ENCODE measurements at places on chromosomes 4 and X.

GRCh38 chr4:16864199-16864598 is 34.2 kb downstream of the LDB2 start:
- DNase-seq, result no peak

DNA sequence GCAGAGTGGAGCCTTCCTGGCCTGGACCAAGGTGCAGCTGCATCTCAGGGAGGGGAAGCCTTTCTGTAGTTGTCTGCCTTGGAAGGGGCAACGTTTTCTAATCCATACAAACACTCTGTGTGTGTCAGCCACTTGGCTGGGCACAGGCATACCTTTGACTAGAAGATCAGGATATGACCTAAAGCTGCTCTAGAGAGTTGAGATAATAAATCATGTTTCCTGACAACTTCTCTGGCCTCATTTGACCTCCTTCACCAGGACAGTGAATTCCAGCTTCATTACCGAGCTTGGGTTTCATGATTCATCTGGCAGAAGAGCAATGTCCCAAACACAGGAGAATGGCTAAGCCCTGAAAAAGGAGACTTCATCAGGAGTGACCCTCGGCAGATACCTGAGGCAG is 89.6 kb upstream of the KIT start:
- no peak for DNase-seq

GRCh38 chr4:140854168-140854567 is 98.0 kb upstream of the TBC1D9 start:
- DNase-seq, result no peak

DNA sequence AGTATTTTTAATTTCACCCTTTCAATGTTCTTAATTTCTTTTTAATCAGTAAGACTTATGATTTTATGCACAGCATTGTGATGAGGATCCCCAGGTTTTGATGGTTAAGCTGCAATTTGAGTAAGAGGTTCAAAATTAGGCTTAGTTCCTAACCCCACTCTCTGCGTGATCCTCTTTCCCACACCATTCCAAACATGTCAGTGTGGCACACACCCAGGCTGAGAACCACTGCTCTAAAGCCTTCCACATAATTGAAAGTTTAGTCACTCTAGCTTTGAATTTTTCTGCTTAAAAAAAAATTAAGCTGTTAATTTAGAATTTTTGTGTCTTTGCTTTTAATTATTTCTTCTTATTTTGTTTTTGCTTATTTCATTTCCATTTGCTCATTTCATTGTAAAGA is 68.8 kb upstream of the SLC7A11 start:
- DNase-seq, result no peak

DNA sequence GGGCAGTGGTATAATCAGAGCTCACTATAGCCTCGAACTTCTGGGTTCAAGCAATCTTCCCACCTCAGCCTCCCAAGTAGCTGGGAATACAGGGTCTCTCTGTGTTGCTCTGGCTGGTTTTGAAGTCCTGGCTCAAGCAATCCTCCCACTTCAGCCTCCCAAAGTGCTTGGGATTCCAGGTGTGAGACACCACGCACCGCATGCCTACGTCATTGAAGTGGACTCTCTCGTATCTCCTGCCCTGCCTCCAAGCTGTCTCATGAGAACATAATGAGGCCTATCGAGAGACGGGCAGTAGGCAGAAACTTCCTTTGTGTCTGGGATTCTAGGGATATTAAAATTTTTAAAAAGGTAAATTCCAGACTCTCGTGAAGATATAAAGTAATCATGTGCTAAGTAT is 65.0 kb upstream of the NLGN4X start:
- no peak for DNase-seq

GRCh38 chr4:5884796-5885195 is 8.1 kb downstream of the CRMP1 start:
- DNase-seq, result no peak

DNA sequence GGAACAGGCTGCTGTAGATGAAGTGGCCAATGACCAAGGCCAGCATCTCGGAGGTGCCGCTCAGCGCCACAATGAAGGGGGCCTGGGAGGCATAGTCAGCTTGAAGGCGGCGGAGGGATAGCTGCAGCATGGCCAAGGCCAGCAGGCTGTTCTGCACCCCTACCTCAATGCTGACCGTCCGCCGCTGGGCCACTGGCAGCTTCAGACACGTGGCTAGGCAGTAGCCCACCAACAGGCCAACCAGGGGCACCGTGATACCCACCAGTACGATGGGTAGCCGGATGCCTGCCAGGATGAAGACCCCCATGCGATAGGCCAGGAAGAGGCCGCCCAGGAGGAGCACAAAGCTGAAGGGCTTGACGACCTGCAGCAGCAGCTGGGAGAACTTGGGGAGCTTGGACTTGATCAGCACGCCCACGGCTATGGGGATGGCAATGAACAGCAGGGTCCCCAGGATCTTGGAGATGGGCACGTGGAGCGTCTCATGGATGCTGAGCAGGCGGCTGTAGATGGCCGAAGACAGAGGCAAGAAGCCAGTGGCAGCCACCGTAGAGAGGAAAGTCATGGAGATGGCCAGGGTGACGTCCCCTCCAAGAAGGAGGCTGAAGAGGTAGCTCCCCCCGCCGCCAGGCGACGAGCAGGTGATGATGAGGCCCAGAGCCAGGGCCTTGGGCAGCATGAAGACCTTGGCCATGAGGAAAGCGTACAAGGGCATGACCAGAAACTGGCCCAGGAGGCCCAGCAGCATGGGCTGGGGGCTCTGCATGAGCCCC is 1.3 kb upstream of the UBL4A start:
- no peak for DNase-seq

DNA sequence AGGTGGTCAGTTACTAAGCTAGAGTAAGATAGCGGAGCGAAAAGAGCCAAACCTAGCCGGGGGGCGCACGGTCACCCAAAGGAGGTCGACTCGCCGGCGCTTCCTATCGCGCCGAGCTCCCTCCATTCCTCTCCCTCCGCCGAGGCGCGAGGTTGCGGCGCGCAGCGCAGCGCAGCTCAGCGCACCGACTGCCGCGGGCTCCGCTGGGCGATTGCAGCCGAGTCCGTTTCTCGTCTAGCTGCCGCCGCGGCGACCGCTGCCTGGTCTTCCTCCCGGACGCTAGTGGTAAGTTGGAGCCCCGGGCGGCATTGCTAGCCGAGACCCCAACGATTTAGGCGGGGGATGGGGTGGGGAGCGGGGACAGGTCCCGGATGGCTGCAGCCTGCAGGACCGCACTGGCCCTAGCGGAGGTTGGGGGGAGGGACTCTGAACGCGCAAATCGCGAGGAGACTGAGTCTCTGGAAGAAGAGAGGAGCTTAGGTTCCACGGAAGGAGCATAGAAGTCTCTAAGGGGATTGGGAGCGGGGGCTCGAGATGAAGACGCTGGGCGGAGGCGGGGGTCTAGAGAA is 573 bp downstream of the HTR2C start:
- no peak for DNase-seq

GRCh38 chr4:154720618-154721267 is 23.1 kb upstream of the LRAT start:
- DNase-seq, result no peak

DNA sequence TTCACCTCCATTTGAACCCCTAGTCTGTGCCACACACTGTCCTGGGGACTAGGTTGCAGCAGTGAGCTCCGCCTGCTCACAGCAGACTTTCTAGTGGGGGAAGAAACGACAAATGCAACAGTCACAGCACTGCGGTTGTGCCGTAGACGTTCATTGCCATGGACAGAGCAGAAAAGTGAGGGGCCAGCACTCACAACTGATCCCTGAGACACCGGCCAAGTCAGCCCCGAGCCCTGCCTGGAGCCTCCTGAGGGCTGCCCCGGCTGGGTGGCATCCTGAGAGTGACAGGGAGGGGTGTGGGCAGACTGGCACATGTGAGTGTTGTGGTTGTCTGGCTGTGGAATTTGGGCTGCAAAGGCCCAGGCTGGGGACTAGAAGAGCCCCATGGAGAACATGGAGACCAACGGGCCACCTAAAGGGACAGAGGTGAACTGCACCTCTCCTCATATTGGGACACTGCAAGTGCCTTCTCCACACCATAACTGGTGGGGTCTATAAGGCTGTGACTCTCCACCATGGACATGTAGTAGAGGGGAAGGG is 4.6 kb downstream of the DUSP9 start:
- DNase-seq, result no peak

DNA sequence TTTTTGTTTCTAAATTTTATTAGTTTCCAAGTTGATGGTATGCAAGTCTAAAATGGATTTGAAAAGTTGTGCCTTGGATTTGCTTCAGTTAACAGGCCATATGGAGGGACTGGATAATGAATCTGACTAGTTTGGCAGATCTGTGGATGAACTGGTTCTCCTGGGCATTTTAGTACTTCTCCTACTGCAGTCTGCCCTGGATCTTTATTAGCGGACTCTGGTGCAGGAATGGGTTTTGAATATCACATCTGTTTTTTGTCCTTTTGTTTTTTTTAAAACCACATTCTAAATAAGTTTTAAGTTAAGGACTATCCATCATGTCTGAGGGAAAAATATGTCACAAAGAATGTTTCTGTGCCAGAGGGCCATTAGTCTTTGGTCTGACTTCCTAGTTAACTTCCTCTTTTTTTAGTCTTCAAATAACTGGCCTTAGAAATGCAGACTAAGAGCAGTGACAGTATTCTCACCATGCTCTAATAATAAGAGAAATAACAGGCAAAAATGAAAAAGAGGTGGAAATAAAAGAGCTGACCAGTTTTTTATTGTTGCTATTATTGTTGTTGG is 13.9 kb upstream of the DCK start:
- DNase-seq, result no peak

DNA sequence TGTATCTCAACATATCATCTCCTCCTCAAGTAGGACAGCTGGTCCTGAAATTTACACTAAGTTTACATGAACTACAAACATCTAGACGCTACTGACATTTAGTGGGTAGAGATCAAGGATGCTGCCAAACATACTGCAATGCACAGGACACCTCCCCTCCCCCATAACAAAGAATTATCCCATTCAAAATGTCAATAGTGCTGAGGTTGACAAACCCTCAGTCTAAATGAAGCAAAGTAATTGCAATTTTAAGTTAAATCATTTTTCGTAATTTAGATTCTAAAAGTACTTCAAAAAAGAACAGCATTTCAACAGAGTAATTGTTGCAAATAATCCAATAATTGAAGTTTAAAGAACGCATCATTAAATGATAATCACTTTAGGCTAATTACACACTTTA is 1.2 kb downstream of the PRMT9 start:
- no peak for DNase-seq

GRCh38 chr4:123488916-123489315 is 92.3 kb downstream of the SPRY1 start:
- DNase-seq, result no peak

GRCh38 chrX:119410027-119410819 is 11.1 kb downstream of the SLC25A43 start:
- no peak for DNase-seq

DNA sequence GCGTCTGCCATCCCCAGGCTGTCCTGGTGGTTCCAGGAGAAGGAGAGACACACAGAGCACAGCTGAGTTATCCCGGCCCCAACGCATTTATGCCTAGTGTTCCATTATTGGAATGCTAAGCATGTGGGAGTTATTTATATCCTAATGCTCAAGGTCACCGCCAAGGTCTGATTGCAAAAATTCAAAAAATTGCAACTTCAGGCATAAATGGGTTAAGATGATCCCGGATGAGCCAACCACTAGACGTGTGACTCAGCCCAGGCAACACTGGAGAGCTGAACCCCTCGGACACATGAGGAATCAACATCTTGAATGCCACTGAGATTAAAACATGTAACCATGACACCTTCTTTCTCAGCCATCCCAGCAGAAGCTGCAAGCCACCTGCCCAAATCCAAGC is 3.8 kb upstream of the ZCCHC4 start:
- DNase-seq, result no peak

- no peak for DNase-seq
These were observed 124.0 kb upstream of the STIM2 start for GRCh38 chr4:26736621-26737020.

- DNase-seq, result no peak
These were observed 1.1 kb downstream of the PLXNA3 start for GRCh38 chrX:154458954-154459778.

GRCh38 chr4:182391111-182391684 is 148.0 kb downstream of the TENM3 start:
- DNase-seq, result no peak

DNA sequence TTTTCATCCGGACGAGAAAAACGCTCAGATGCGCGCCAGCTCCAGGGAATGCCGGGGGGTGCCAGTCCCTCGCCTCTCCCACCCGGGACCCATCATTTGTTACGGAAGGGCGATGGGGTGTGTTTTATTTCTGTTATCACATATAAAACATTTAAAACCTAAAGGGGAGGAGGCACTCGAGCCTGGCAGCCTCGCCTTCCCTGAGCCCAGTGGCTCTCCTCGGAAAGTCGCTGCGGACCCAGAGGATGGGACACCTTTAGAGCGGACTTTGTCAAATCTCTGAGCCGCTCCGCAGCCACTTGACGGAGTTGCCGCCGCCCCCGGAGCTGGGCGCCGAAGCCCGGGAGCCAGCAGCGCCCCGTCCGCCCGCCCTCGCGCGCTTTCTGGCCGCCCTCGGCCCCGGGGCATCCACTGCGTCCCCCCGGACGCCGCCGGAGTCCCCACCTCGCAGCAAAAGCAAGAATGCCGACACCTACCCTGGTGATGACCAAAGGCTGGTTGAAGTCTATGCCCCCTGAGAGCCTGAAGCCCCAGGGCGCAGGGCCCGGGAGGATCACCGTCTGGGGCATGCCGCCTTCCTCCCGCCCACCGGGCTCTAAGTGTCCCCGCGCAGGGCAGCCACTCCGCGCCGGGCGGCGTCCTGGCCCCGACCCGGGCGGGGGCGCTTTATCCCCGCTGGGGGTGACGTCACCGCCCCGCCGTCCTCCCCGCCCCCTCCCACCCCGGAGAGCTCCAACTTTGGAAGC is at the start of gene PDLIM3:
Gene PDLIM3 (minus strand): TSS at position 642 of the 746 bp plus-strand sequence. CDS start 73 bp downstream, at position 569.
- DNase-seq, result no peak

- DNase-seq, result no peak
These were observed 33.7 kb downstream of the PIGG start for GRCh38 chr4:532588-533317.

DNA sequence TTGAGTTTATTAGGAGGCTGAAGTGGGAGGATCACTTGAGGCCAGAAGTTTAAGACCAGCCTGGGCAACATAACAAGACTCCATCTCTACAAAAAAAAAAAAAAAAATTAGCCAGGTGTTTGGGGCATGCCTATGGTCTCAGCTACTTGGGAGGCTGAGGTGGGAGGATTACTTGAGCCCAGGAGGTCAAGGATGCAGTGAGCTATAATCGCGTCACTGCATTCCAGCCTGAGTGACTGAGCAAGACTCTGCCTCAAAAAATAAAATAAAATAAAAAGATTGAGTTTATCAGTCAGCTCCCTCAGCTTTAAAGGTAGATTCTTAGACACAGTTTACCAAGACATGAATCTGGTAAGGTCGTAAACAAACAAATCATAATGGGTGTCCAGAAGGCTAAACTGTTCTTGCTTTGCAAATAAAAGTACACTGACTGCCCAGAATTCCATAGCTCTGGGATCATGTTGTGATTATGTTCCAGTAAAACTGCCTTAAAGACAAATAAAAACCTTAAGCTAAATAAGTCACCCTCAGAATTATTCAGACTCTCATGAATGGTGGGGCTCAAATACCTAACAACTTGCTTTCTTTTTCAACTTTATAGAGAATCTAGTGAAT is 18.7 kb downstream of the APOO start:
- DNase-seq, result no peak

DNA sequence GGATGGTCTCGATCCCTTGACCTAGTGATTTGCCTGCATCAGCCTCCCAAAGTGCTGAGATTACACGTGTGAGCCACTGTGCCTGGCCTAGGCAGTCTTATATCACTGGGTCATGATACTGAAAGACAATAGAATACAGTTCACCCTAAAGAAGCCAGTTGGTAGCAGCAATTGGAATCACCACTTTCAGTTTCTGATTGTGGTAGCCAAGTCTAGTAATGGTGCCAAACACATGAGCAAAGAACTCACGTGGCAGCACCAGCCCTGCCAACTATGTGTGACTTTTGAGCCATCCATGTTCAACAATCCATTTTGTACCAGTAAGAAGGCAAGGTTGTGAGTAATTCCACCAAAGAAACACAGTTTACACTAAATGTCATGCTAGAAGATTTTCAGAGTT is 548.4 kb downstream of the KLHL13 start:
- no peak for DNase-seq
